Inflammatory macrophage (primary cell): ENCODE measurements at places on chromosomes 13 and 19.

DNA sequence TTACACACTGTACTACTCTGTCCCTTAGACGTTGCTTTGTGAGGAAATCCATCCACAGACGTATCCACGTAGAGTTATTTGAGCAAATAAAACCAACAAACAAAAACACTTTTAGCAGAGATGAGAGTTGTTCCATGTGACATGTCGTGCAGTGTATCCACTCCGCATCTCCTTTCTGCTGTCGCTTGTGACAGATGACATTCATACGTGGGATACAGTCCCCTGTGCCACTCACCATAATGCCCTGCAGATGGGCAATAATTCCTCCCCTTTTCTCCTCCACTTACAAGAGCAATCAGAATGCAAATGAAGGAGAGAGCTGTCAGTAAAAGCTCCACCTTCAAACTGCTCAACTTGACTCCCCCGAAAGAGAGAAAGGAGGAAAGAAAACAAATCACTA is 26.0 kb downstream of the IRS2 start:
- no peak for DNase-seq

- peak; percentile 22 for DNase-seq
Observed at GRCh38 chr13:50970956-50971355, 61.4 kb downstream of the RNASEH2B start.

DNA sequence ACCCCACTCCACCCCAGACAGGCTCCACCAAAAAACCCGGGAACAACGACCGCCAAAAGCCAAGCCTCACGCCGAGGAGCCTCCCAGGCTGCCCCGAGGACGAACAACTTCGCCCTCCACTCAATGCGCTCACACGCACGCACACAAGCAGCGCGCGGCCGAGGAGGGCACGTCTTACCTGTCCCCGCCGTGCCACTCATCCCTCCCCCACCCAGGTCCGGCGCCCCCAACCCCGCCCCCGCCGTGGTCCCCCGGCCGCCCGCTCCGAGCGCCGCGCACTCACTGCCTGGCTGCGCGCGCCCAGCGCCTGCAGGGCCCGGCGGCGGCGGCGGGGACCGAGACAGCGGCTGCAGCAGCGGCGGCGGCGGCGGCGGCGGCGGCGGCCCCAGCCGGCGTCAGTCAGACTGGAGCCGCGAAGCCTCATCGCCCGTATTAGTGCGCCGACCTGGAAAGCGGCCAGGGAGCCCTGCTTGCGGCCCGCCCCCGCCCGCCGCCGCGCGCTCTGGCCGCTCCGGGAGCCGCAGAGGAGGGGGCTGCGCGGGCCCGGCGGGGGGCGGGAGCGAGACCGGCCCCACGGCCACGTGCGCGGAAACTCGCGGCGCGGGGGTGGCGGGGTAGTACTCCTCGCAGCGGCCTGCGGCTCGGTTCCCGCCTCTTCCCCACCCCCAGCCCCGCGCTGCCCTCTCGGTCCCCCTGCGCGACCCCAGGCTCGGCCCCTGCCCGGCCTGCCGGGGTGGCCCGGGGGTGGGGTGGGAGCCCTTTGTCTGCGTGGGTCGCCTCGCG is at the start of gene SMAD9:
Gene SMAD9, minus strand, starts transcription at position 406 of the 783 bp plus-strand sequence. CDS start 40,549 bp downstream, outside the sequence.
- DNase-seq = peak; percentile 42

DNA sequence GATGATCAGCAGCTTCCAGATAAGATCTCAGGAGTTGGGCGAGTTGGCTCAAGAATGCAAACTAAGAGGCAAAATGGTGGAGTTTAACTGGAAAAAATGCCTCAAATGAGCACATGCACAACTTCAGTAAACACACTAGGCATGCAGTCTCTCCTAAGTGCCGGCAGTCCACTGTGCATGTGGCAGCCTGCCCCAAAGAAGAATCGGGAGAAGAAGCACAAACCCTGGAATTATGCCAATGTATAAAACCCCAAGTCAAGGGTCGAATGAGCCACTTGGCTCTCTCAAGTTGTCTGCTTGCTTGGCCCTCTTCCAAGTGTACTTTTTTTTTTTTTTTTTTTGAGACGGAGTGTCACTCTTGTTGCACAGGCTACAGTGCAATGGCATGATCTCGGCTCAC is 53.3 kb upstream of the SLITRK1 start:
- no peak for DNase-seq

DNA sequence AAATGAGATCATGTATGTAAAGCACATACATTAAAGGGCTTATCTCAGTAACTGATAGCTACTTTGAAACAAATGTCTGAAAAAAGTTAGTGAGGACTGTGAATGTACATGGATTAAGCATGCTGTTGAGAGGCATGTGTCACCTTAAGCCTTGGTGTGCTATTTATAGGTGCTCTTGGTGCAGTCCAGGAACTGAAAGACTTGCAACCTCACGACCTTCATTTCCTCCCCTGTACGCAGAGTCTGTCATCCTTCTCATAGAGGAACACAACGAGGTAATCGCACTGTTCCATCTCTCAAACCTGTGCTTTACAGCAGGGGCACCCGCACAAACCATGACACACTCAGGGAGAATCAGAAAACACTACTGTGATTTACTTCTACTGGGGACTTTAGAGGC is 65.6 kb downstream of the UFM1 start:
- no peak for DNase-seq

DNA sequence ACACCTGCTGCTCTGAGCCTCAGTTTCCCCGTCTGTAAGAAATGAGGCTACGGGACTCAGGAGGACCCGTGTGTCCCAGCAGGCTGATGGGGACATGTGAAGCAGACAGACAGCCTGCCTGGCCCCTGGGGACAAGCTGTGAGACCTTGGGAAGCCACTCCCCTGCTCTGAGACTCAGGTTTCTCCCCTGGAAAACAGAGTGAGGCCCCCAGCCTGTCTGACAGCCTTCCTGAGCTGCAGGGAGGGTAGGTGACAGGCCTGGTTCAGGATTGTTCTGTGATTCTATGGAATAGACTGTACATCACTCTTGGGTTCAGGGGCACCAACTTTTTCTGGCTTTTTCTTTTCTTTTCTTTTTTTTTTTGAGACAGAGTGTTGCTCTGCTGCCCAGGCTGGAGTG is 2.9 kb upstream of the NTF4 start:
- no peak for DNase-seq

DNA sequence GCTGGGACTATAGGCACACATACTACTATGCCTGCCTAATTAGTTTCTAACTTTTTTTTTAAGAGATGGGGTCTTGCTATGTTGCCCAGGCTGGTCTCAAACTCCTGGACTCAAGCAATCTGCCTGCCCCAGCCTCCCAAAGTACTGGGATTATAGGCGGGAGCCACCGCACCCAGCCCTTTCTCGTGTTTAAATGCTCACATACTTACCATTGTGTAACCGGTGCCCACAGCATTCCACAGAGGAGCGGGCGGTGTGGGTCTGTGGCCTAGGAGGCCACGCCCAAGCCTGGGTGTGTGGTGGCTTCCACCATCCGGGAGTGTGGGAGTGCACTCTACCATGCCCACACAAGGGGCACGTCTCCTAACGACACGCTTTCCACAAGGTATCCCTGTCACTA is 7.7 kb downstream of the LMNB2 start:
- DNase-seq = no peak

DNA sequence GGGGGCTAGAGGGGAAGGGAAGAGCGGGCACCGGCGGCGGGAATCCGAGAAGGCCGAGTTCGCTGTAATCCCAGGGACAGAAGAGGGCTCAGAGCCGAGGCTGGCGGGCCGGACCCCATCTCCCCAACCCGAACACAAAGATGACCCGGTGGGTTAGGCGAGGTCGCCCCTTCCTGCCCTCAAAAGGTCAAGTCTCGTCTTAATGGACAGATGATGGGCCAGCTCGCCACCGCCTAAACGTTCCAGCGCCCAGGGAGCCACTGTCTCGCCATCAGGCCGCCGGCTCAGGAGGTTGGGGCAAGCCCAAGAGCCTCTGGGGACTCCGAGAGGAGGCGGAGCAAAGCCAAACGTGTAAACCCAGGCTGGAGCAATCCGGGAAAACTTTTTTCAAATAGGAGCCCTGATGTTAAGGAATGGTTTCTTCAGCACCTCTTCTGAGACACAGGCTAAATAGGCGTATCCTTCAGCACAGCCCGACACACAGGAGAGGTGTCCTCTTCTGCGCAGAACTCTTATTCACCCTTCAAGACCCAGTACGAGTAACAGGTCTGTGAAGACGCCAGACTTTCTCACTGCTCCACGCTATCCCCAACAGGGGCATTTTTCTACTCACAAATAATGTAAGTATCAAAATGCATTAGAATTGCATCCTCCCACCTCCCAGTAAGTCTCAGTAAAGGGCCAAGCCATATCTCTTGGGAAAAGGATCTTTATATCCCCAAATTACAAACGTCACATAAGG is 6.3 kb upstream of the POU4F1 start:
- no peak for DNase-seq

DNA sequence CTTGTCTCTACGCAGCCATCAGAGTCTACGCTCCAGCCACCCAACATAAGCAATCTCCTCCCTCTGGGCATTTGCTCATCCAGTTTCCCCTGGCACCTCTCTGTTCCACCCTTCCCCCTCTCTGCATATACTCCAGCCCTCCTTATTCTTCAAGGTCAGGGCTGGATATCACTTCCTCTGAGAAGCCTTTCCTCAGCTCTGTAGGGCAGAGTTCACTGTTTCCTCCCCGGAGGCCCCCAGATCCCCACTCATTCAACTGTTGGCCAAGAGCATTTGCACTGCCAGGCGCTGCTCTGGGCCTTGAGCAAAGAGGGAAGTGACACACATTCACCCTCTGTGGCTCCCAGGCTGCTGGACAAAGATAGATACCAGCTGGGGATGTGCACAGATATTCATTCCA is 3.3 kb downstream of the FCGRT start:
- DNase-seq = peak; percentile 98

DNA sequence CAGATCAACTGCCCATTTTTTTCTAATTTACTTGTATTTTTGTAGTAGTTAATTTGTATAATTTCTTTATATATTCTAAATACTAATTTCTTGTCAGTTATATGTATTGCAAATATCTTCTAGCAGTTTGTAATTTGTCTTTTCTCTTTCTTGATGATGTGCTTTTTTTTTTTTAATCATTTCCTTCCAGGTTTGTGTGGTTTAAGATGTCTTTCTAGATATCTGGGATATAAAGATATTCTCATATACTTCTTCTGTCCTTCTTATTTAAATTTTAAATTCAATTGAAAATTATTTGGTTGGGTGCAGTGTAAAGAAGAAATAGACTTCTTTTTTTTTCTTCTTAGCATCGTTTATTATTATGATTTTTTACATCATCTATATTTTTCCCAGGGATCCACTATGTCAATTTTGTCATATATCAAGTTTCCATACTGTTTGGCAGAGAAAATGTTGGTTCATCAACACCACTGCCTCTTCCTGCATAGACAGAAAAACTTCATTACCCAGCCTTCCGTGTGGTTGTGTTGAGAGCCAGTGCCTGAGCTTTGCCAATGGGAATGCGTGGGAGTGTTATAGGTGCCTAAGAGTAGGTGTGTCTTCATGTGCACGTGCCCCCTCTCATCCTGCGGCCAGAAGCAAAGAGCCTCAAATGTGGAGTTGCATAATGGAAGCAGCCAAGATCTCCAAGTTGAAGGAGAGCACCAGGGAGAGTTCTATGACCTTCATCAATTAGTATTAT is 15.8 kb downstream of the CPB2 start:
- no peak for DNase-seq

DNA sequence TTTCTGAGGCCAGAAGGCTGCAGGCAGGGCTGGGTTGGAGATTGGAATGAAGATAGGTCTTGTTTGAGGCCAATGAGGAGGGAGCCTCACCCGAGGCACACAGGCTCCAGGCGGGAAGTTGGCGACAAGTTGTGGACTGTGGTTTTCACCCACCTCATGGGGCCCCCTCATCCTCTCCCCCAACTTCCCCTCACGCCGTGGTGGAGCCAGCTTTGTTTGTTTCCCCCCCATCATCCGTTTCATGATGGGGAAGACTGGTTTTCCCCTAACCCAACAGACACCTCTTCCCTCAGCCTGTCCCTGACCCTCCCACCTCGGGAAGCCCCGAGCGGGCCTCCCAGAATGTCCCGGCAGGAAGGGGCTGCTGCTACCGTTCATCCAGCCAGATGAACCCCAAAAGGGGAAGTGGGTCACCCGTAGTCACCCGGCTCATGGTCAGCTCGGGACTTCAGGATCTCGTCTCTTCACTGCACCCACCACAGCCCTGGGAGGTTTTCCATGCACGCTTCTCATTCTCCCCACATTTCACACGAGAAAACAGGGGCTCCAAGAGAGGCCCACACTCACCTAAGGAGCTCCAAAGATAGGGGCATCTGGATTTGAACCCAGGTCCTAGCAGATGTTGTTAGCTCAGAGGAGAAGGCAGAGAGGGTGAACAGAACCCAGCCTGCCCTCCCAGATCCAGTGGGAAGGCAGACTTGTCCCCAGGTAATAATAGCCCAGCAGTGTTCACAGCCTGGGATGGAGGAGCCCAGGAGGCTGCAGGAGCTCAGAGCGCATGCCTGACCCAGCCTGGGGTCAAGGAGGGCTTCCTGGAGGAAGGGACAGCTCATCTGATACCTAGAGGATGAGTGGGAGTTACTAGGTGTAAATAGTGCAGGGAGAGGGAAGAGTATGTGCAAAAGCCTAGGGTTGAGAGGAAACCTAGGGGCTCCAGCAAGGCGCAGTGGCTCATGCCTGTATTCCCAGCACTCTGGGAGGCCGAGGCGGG is 23.5 kb downstream of the CEACAM16 start:
- peak; percentile 93 for DNase-seq

- no peak for DNase-seq
Observed at GRCh38 chr19:7196763-7197118, 97.5 kb downstream of the INSR start.

DNA sequence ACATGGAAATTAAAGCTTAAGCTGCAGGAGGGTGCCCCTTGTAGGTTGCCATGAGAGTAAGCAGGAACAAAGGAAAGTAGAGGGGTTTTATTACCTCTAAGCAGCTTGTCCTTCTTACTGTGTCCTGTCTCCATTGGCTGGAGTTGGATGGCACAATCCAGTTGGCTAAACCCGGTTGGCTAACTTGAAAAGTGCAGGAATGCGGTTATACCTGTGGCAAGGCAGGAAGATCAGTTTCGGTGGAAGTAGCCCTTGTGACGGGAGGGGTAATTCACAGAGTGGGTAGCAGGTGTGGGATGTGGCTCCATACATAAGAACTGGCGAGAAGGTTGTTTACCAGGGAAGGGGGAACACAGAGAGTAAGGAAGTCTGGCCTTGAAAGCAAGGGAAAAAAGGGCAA is 3.2 kb downstream of the ZNF726 start:
- no peak for DNase-seq

GRCh38 chr13:21124852-21125251 is 51.5 kb downstream of the SKA3 start:
- DNase-seq = no peak
